ENCODE measurements at places on chromosomes 6 and 20.

DNA sequence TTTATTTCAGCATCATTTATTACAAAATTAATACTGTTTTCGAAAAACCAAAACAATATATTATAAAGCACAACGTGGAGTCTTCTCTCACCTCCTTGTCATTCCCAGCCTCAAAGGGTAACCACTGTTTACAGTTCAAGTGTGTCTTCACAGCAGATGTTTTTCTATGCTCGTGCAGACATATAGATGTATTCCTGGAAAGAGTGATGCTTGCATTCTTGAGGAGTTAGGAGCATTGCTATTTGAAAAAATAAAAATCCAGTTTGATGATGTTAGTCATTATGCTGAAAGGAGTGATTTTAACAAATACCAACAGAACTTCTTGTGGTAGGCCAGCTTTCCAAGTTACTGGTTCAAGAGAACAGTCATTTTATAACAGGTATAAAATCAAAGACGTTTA, 234.9 kb downstream of the BCKDHB start:
- no peak for DNase-seq

- DNase-seq: no peak
Measured at GRCh38 chr6:170281331-170282292, 9.3 kb downstream of the DLL1 start.

DNA sequence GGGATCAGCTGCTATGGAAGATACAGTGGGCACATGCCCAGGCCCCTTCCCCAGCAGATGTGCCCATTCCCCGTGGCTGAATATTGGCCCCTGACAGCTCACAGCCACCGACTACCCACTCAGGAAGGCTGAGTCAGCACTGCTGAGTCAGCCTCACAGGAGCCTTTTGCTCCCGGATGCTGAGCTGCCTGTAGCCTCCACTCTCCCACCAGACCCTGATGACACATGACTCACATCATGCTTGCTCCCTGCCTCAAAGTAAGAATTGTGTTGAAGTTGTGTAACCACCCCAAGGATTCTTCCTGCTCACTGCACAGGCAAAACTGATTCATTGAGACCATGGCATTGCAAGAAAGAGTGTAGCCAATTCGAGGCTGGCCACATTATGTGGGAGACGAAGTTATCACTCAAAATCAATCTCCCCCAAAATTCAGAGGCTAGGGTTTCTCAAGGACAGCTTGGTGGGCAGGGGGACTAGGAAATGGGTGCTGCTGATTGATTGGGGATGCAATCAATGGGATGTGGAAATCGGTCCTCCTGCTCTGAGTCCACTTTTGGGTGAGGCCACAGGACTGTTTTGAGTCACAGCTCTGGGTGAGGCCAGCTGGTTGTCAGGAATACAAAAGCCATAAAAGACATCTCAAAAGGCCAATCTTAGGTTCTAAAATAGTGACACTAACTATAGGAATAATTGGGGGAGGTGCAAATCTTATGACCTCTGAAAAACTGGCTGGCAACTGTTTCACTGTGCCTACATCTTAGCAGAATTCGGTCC, 556.6 kb upstream of the CDH4 start:
- no peak for DNase-seq

GRCh38 chr6:168450917-168451316, 9.9 kb downstream of the SMOC2 start:
- no peak for DNase-seq

GRCh38 chr6:111805511-111806164, 67.6 kb downstream of the FYN start:
- DNase-seq: no peak

DNA sequence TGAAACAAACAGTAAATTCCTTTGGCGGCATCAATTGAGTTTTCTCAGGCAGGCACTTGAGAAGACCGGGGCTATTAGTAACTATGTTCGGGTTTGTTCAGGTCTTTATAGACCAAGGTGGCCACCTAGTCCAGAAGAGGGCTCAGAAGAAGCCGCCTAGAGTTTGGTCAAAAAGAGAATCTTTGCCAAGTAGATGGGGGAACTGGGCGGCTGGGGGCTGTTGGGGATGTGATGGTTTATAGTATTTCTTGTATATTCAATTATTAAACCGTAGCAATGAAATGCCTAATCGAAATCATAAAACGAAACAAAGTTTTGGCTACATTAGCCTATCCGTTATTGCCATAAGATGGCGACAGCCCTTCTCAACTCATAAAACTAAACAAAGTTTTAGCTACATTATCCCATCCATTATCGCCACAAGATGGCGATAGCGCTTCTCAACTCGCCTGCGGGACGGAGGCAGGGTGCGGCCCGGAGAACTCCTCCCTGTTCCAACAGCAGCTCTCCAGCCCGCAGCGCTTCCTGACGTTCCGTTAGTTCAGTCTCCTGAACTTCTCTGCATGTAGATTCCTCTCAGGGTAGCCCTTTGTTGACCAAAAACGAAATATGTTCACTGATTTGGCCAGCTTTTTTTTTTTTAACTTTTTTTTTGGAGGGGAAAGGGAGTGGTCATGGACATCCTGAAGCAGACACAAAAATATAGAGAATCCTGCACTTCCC, 120.5 kb upstream of the PRSS16 start:
- DNase-seq: peak; percentile 53

GRCh38 chr20:6515261-6515660, 252.2 kb upstream of the BMP2 start:
- no peak for DNase-seq

DNA sequence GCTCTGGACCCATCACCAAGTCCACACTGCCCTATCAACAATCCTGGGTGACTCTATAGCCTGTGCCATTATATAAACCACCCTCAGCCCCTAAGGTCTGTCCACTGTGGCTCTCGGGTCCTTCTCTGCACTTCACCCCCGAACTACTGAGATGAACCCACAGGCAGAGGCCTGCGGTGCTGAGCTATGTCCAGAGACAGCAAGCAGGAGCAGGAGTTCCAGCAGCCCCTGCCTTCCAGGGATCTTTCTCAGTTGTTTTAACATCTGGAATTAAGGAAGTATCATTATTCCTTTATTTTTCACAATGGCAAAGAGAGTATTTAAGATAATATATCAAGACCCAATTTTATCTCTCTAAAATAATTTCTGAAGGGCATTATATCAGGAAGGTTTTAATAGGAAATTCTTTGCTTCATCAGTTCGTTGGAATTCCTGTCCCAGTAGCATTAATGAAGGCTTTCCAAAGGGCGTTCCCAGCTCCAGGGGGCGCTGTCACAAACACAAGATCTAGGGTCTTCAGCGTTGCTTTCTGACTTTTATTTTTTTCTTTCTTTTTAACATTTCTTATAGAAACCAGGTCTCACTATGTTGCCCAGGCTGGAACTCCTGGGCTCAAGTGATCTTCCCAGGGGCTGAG, 27.3 kb downstream of the RRBP1 start:
- DNase-seq: no peak

DNA sequence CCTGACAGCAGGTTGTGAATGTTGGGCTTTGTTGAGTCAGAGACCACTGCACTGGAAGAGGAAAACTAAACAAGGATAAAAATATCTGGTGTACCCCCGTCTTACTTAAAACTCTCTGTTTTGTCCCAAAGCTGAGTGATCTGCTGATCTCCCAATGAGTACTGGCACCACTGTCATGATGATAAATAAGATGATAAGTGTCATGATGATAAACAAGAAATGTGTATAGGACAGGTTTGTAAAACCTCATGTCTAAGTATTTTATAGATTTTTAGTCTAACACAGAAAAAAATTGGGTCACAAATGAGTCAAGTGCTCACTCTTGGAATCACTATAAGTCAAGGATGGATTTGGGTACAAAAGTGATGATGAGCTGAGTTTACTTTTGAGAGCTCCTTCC, 8.5 kb upstream of the SIM1 start:
- DNase-seq: no peak

- DNase-seq: no peak
Measured at GRCh38 chr6:160790028-160790792, 88.2 kb downstream of the PLG start.

DNA sequence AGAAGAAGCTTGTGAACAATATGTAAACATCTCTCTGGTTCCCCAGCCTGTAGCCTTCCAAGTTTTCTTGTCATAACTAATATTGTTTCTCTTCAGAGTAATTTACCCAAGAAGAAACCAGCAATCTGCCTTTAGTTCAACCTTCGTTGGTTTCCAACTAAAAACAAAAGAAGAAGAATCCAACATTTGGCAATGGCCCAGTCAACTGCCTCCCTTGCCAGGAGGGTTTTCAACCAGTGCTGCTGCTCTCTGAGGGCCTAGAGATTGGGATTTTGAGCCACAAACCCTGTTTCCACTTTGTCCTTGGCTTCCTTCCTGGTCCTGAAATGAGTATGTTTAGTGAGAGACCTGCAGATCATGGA, 395.8 kb upstream of the CNR1 start:
- no peak for DNase-seq

GRCh38 chr20:9903048-9903655, 64.3 kb upstream of the PAK5 start:
- DNase-seq: no peak

DNA sequence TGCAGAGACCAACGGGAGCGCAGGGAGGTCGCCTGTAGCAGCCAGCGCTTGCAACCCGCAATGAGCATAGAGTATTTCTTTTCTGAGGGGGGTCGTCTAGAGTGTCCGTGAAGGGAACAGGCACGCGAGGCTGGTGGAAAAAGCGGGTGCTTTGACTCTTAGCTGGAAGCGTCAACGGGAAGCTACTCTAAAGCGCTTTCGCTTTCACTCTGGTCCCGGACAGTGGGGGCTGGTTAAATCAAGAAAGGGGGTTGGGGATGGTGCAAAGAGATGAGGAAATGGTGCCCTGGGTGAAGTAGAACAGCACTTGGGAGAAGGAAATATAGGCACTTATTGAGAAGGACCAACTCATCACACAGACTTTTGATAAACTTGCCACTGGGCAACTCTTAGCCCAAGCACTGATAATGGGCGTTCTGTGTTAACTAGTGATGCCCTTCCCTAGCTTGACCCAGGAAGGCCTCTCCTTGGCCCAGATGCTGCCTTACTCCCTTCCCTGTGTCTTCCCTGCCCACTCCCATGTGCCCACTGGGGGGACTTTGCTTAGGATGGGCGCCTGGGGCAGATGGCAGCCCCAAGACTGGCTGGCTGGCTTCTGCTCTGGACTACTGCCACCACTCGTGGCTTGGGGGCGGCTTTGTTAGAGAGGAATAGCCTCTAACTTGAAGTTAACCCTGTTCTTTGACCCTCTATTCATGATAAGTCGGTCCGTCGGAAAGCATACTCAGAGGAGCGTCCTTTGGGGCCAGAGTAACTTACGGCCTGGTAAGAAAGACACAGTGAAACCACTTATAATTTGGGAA, 585 bp downstream of the PSMB9 start:
- peak; percentile 71 for DNase-seq

DNA sequence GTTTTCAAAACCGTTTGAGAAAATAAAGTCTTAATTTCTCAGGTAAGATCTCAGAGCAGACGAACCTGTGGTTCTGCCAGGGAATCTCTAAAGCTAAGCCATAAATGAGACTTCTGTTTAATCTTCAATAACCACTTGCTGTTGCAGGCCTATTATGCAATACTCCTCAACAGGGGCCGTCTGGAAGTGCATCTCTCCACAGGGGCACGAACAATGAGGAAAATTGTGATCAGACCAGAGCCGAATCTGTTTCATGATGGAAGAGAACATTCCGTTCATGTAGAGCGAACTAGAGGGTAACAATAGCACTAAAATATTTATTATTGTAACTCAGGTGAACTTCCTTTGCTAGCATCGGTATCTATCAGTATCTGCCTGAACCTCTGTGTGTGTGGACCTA, 223.7 kb downstream of the ARHGAP18 start:
- DNase-seq: no peak

GRCh38 chr20:7736336-7736735, 203.9 kb downstream of the HAO1 start:
- no peak for DNase-seq

GRCh38 chr6:24385536-24386269, 17.0 kb upstream of the MRS2 start:
- no peak for DNase-seq

DNA sequence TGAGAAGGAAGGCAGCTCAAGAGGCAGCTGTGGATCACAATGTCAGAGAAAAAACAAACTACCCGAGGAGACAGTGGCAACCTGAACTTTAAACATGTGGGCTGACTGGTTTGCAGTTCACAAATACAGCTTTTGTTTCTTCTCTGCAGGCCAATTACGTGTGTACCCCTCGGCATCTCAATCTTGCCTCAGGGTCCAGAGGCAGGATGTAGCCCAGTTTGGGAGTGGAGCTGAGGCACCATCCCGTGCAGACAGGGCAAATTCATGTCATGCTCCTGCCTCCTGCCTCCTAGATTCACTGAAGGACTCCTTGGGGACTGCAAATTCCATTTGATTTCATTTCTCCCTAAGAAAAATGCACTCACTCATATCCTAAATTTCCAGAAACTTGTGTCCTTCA, 94.2 kb upstream of the KCNK16 start:
- no peak for DNase-seq

GRCh38 chr20:49455691-49456090, 26.8 kb downstream of the KCNB1 start:
- DNase-seq: no peak

GRCh38 chr6:147979966-147980365, 362.7 kb upstream of the SASH1 start:
- DNase-seq: no peak

DNA sequence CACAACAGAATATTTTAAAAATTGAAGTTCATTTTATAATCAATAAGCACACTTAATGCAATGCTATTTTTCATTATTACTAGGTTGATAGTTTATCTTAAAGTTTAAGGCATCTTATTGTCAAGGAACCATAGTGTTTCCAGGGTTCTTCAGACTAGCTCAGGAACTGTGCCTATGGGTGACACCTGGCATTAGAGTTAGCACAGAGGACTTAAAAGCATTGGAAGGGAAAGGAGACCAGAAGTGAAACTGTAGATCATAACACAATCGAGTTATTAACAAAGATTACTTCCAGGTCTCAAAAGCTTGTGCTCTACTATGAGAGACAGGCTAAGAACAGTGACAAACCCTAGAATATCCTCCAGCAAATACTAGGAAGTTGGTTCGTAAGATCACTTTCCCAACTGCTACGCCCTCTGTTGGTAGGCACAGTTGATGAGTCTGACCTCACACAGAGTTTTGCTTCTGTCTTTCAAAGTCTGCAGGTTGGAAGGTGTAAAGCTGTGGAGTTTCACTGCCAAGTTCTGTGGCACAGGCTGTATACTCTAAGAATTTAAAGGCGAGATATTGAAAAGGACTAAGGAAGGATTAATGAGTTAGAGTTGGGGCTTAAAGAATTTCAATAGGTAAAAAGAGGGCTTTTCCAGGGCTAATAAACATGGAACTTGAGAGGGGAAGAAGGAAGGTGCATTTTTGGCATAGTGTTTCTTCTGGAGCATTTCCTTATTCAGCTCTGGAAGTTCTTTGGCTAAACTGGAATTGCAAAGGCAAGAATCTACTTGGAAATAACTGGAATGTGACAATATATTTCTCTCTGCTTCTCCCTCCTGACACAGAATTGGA, 531.3 kb upstream of the JAG1 start:
- no peak for DNase-seq

DNA sequence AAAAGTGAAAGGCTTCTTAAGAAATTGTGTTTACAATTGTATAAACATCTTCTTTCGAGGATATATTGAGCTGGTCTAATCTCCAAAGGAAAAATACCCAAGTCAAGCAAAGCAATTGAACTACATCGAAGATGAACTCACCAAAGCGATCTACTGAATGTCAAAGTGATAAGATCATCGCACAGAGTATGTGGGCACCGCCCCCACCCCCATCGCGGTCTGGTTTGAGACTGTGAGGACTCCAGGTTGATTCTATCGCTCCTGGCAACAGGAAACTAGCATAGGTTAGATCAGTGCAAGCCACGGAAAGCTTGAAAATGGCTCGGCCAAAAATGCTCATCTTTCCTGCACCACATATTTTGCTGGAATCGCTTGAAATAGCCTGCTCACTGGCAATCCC, 133.2 kb upstream of the RPS6KA2 start:
- peak; percentile 59 for DNase-seq

Measured in stimulated activated CD8-positive, alpha-beta memory T cell treated with anti-CD3 and anti-CD28 coated beads, Interleukin-15, amount 100 ng/mL, for 4 hours (primary cell).